ENCODE measurements at places on chromosomes 6 and 20.

DNA sequence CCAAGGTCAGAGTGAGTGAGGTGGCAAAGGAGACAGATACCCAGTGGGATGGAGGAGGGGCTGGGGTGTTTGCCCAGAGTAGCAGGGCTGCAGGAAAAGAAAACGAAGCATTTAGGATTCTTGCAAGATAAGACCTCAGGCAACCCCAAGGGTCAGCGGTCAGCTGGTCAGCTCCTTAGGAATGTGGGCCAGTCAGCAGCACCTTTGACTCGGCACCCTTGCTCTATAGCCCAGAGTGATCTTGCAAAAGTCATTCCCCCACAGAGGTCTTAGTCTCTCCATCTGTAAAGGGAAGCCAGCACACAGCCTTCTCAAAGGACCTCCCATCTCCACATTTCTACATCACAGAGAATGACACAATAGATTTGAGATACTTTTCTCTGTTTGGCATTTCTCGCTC is 56.7 kb downstream of the VEGFA start:
- DNase-seq, result no peak

- DNase-seq, result peak; percentile 44
These were observed 4.4 kb upstream of the RPS21 start for GRCh38 chr20:62382306-62383198.

GRCh38 chr6:16884526-16884925 is 123.3 kb upstream of the ATXN1 start:
- DNase-seq, result no peak

DNA sequence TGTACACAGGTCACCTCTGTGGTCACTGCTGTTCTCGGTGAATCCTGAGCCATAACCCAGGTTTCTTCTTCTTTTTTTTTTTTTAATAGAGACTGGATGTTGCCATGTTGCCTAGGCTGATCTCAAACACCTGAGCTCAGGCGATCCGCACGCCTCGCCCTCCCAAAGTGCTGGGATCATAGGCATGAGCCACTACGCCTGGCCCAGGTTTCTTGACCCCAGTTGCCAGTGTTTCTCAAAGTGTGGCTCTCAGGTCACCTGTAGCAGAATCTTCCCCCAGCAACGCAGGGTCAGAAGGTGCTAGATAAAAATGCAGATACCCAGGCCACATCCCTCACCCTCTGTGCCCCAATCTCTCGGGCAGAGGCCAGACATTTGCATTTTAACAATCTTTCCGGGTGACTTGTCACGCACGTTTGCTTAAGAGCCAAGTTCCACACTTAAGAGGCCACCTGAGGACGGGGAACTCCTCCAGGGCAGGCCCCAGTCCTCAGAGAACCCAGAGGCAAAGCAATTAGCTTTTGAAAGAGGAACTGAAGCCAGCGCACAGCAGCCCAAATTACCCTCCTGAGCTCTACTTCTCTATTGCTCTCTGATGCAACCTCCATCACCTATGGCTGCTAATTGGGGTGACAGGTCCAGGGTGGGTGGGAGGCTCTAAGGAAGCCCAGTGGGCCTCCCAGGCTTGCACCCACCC is 81.8 kb downstream of the NFATC2 start:
- no peak for DNase-seq

DNA sequence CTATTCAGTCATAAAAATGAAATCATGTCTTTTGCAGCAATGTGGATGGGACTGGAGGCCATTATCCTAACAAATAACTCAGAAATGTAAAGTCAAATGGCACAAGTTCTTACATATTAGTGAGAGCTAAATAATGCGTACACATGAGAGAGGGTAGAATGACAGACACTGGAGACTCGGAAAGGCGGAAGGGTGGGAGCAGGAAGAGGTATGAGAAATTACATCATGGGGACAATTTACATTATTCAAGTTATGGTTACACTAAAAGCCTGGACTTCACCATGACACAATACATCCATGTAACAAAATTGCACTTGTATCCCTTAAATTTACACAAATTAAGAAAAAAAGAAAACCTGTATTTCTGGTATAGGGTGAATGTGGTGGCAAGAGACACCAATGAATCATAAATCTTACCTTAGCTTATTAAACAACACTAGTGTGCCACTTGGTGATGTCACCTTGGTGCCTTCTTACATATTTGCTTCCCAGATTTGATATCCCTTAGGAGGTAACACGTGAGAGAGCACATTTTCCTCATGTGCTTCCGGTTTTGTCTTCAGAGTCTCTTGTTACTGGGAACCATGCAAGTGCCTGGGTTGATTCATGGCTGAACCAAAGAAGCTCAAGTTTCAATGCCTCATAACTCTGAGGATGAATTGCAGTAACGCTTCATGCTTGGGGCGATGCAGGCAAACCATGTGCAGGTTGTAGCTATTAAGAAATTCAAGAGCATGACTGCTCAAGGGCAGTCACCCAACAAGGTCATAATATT is 84.6 kb downstream of the DCDC2 start:
- DNase-seq, result no peak

GRCh38 chr6:110359556-110359955 is 1.4 kb upstream of the METTL24 start:
- DNase-seq, result no peak
